ENCODE measurements at places on chromosomes 12 and 14. TPM values are rescaled to one million over a fixed set of nuclear protein-coding genes. Genes with fewer than 3 reads are reported as not detected.

COCH gene
- 1.4 TPM for total RNA-seq

TFCP2 gene
- total RNA-seq, result 30.8 TPM

DNA sequence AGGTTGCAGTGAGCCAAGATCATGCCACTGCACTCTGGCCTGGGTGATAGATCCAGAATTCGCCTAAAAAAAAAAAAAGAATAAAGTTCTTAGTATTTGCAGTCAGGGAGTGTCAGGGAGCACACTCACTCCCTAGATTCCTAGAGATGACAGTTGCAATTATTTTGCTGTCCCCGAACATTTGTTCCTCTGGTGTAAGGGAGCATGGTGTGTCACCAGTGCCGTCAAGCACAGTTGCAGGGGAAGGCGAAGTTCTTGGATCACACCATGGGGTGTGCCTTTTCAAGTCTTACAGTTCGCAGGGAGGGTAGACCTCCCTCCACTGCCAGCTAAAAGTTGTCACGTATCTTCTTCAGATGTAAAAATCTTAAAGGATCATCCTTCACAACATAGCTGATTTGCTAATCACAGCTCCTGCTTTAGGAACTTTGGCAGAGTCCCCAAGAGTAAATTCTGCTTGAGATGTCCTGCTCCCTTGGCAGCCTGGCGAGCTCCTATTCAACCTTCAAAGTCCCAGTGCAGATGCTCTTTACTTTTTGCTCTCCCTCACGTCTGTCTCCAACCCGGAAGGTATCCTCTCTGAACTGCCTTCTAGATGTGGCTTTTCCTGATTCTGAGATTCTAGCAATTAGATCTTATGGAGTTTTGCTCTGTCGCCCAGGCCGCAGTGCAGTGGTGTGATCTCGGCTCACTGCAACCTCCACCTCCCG, 11.3 kb downstream of the ACACB start:
- DNase-seq, result no peak
- no peaks in the 10 kb centered on the region for H3K36me3 ChIP-seq
- no peak overlapping the region for H3K27ac ChIP-seq
- H3K4me3 ChIP-seq, result no peak overlapping the region

- DNase-seq, result no peak
- H3K36me3 ChIP-seq, result peaks cover 77% of the 10 kb centered on the region
- H3K27ac ChIP-seq, result no peak overlapping the region
- no peak overlapping the region for H3K4me3 ChIP-seq
- no peaks in the 10 kb centered on the region for H3K27me3 ChIP-seq
- H3K4me1 ChIP-seq, result no peaks in the 10 kb centered on the region
These were observed 18.2 kb downstream of the CINP start for GRCh38 chr14:102344485-102344884.

DNA sequence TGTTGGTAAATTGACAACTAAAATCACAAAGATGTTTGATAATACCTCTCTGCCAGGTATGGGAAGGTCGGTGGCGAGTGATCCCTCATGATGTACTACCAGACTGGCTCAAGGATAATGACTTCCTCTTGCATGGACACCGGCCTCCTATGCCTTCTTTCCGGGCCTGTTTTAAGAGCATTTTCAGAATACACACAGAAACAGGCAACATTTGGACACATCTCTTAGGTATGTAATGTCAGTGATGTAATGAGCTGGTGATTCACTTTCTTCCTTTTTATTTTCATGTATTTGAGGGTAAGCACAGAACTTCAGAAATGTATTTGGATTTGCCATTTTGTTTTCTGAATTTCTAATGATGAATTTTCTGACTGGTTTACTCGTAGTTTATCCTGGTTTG, 42.6 kb upstream of the LRTM2 start:
- no peaks in the 10 kb centered on the region for H3K36me3 ChIP-seq
- H3K27ac ChIP-seq, result no peak overlapping the region

Measured in T-cell (primary cell).